ENCODE measurements at places on chromosomes 3 and 15. TPM values are rescaled to one million over a fixed set of nuclear protein-coding genes. Genes with fewer than 3 reads are reported as not detected.
A peak's percentile ranks its signal among the peaks of the same experiment; 100 is the strongest.

- no peak overlapping the region for H3K27ac ChIP-seq
- no peaks in the 10 kb centered on the region for H3K36me3 ChIP-seq
- H3K4me3 ChIP-seq: no peak overlapping the region
- no peaks in the 10 kb centered on the region for H3K4me1 ChIP-seq
- DNase-seq: peak; percentile 69
- H3K27me3 ChIP-seq: no peaks in the 10 kb centered on the region
Measured at GRCh38 chr3:28726840-28727239, 378.2 kb upstream of the AZI2 start.

The ARHGAP11A gene
- 94.2 TPM for total RNA-seq

DNA sequence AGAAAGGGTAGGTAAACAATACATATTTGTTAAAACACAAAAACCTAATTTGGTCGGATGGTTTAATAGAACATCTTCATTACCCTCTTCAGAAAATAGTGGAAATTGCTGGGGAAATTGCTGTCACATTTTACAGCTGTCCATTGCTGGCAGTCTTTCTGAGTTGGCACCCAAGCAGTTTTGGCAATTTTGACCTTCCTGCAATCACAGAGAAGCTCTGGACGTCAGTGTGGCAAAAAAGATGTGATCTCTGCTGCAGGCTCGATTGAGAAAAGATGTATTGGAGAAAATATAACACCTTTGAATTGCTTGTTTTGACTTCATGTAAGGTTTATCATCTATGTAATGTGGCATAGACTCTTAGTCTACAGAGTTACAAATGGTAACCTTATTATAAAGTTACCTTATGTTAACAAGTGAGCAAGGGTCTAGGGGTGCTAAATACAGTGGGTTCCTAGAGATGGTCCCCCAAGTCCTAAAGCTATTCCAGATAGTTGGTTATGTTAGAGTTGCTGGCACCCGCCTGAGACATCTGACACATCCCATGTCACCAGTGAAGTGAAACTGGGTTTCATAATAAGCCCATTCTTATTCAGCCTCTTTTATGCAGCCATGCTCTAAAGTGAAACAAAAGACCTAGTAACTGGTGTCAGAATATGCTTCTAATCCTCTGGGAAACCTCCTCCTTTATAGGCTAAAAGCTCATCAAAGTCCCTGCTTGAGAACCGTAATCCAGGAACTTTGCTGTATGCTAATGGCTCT is 14.0 kb downstream of the UBE2E1 start:
- peaks cover 20% of the 10 kb centered on the region for H3K36me3 ChIP-seq
- no peak for DNase-seq
- no peak overlapping the region for H3K27ac ChIP-seq
- H3K27me3 ChIP-seq: no peaks in the 10 kb centered on the region

The AGBL1 gene
- not detected for total RNA-seq

The ZDHHC23 gene
- 25.2 TPM for total RNA-seq

The KIF15 gene
- 25.8 TPM for total RNA-seq

GRCh38 chr15:57591822-57592367 is at the start of gene MYZAP:
Gene MYZAP, plus strand, starts transcription at chr15:57591904. Its CDS starts 131 bp downstream, at chr15:57592035.
- no peaks in the 10 kb centered on the region for H3K4me1 ChIP-seq
- no peak within 1 kb of the TSS for H3K27ac ChIP-seq
- H3K4me3 ChIP-seq: peak within 1 kb of the TSS; percentile 67
- no peaks in the 10 kb centered on the region for H3K27me3 ChIP-seq
- no peaks in the 10 kb centered on the region for H3K36me3 ChIP-seq

GRCh38 chr3:178078953-178079352 is 457.3 kb upstream of the KCNMB2 start:
- no peak for DNase-seq
- H3K27ac ChIP-seq: no peak overlapping the region
- H3K4me3 ChIP-seq: no peak overlapping the region

DNA sequence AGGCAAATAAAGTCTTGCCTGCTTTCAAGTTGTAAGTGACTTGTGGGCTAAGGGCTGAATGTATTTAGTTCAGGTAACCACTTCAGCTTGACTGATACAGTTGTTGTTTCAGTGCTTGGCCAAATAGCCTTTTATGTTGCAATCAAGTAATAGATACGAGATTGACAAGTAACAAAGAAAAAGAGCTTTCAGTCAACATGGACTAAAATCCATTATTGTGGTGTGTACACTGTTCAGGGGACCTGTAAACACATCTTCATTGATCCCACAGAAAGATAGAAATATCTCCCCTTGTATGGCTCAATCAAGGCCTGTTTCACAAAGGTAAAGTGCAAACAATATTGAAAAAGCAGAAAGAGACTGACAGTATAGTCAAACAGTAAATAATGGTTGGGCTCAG is 224.8 kb upstream of the TMCO5A start:
- no peaks in the 10 kb centered on the region for H3K4me1 ChIP-seq
- no peak for DNase-seq
- no peaks in the 10 kb centered on the region for H3K36me3 ChIP-seq
- H3K4me3 ChIP-seq: no peak overlapping the region
- H3K27me3 ChIP-seq: no peaks in the 10 kb centered on the region

The PCOLCE2 gene
- 6.8 TPM for total RNA-seq

The COL6A5 gene
- total RNA-seq: 0.04 TPM

The NANOGP8 gene
- 91.5 TPM for total RNA-seq

The ITPKA gene
- 0.77 TPM for total RNA-seq

- peaks cover 5% of the 10 kb centered on the region for H3K4me1 ChIP-seq
- no peak for DNase-seq
- no peak overlapping the region for H3K4me3 ChIP-seq
- H3K27me3 ChIP-seq: no peaks in the 10 kb centered on the region
- H3K27ac ChIP-seq: no peak overlapping the region
Measured at GRCh38 chr15:60656885-60657284, 177.9 kb upstream of the ICE2 start.

The SLC6A20 gene
- total RNA-seq: 0.09 TPM

- H3K27me3 ChIP-seq: peaks cover 23% of the 10 kb centered on the region
- peak overlapping the region; percentile 32 for H3K27ac ChIP-seq
- DNase-seq: peak; percentile 92
- H3K36me3 ChIP-seq: no peaks in the 10 kb centered on the region
Measured at GRCh38 chr15:59997070-59997701, 6.9 kb upstream of the FOXB1 start.

- no peak overlapping the region for H3K4me3 ChIP-seq
- H3K27ac ChIP-seq: no peak overlapping the region
- no peaks in the 10 kb centered on the region for H3K36me3 ChIP-seq
- no peaks in the 10 kb centered on the region for H3K27me3 ChIP-seq
Measured at GRCh38 chr3:144544871-144545270, 573.2 kb downstream of the DIPK2A start.

GRCh38 chr3:124780356-124780755 is 50.1 kb downstream of the UMPS start:
- DNase-seq: no peak
- H3K4me1 ChIP-seq: peaks cover 9% of the 10 kb centered on the region
- no peaks in the 10 kb centered on the region for H3K27me3 ChIP-seq
- peaks cover 12% of the 10 kb centered on the region for H3K36me3 ChIP-seq
- no peak overlapping the region for H3K27ac ChIP-seq

GRCh38 chr3:141646760-141647561 is 91.1 kb upstream of the RNF7 start:
- H3K27ac ChIP-seq: no peak overlapping the region
- H3K36me3 ChIP-seq: no peaks in the 10 kb centered on the region
- peak; percentile 73 for DNase-seq
- no peak overlapping the region for H3K4me3 ChIP-seq

The PLS1 gene
- 20.4 TPM for total RNA-seq

The ASTE1 gene
- total RNA-seq: 10.1 TPM

GRCh38 chr15:55372701-55373440 is 35.3 kb downstream of the CCPG1 start:
- no peaks in the 10 kb centered on the region for H3K4me1 ChIP-seq
- H3K27me3 ChIP-seq: no peaks in the 10 kb centered on the region
- no peak overlapping the region for H3K4me3 ChIP-seq

The CKMT1A gene
- 35.5 TPM for total RNA-seq

The TICRR gene
- 26.0 TPM for total RNA-seq

The ACAN gene
- 0.50 TPM for total RNA-seq

The THRB gene
- total RNA-seq: 8.6 TPM

DNA sequence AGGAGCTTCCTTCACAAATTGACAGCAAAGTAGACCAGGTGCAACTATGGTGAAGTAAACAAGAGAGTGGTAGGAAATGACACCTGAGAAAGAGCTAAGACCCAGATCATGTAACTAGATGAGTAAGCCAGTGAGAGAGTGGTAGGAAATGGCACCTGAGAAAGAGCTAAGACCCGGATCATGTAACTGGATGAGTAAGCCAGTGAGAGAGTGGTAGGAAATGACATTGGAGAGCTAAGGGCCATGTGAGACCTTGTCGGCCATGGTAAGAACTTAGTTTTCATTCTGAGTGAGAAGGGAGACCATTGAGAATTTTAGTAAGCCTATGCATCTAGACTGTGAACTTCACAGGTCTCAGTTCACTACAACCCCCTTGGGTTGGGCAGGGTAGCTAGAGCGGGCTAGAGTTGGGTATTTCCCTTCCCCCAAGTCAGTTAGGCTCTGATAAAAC is 5.4 kb upstream of the SENP7 start:
- DNase-seq: no peak
- no peaks in the 10 kb centered on the region for H3K36me3 ChIP-seq
- H3K27ac ChIP-seq: no peak overlapping the region

- H3K27ac ChIP-seq: no peak overlapping the region
- no peak for DNase-seq
- peaks cover 5% of the 10 kb centered on the region for H3K4me1 ChIP-seq
- no peaks in the 10 kb centered on the region for H3K36me3 ChIP-seq
Measured at GRCh38 chr3:37926611-37927010, 64.0 kb upstream of the VILL start.

- no peak overlapping the region for H3K4me3 ChIP-seq
- DNase-seq: no peak
- H3K27ac ChIP-seq: no peak overlapping the region
- peaks cover 3% of the 10 kb centered on the region for H3K4me1 ChIP-seq
- no peaks in the 10 kb centered on the region for H3K27me3 ChIP-seq
Measured at GRCh38 chr3:111653766-111654165, 58.6 kb upstream of the ZBED2 start.

The RBP2 gene
- not detected for total RNA-seq

The SPATA12 gene
- total RNA-seq: 0.22 TPM

DNA sequence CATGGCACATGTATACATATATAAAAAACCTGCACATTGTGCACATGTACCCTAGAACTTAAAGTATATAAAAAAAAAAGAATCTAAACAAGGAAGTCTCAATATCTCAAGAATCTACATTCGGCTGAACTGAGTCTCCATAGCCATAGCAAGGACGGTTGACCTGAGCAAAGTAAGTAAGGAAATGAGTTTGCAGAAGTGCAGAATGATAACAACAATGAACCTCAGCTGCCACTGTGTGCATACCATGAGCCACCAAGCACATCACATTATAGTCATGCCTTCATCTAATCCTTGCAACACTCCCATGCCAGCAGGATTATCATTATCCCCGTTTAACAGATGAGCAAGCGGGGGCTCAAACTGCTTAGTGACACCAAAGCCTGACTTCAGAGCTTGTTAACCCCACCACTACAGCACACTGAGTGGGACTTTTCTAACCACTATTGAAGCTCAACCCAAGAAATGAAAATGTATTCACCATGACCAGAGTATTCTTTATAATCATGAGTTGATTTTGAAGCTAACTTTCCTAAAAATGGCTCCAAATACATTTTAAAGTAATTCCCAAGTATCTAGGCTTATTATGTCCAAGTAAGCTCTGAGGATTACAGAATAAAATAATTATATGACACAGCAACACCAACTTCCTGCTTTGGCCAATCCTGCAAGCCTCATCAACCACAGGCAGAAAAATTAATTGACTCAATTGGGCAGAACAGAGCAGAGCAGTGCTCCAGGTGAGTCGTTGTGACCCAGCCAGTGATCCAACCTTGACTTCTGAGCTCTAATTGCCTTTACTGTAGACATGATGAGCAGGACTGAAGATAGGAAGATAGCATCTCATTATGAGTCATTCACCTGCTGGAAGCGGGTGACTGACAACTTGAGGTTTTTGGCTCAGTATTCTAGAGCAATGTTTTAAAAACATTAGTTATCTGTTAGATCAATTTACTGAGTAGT is 47.3 kb upstream of the IL12A start:
- no peak overlapping the region for H3K27ac ChIP-seq
- DNase-seq: no peak
- H3K4me3 ChIP-seq: no peak overlapping the region
- no peaks in the 10 kb centered on the region for H3K27me3 ChIP-seq
- H3K36me3 ChIP-seq: no peaks in the 10 kb centered on the region

The FBXO40 gene
- 0.15 TPM for total RNA-seq

DNA sequence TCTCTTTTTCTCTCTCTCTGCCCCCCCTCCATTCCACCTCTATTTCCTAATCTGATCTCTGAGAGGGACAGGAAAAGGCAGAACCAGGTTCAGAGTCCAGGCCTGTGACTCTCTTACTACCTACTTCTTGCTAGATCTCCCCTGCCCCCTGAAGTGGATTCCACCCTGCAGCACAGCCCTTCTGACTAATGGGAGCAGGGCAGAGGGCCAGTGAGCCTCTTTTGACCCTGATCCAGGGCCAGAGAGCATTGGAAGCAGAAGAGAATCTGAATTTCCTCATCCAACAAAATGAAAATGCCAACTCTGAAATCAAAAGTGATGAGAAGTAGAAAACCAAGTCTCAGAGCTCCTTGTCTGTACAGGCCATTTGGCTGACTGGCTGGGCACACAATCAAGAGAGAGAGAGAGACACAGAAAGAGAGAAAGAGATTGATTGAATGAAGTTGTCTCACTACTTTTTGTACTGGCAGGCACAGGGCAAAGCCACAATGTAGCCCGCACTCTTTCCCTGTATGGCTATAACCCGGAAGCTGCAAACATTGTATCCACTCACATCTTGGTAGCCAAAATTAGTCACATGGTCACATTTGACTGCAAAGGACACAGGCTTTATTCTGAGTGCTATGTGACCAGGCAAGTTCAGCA is 31.6 kb upstream of the GLCE start:
- peaks cover 4% of the 10 kb centered on the region for H3K4me1 ChIP-seq
- DNase-seq: no peak
- H3K4me3 ChIP-seq: no peak overlapping the region
- no peaks in the 10 kb centered on the region for H3K36me3 ChIP-seq
- no peaks in the 10 kb centered on the region for H3K27me3 ChIP-seq

- no peak for DNase-seq
- H3K27me3 ChIP-seq: no peaks in the 10 kb centered on the region
- H3K36me3 ChIP-seq: no peaks in the 10 kb centered on the region
- no peak overlapping the region for H3K4me3 ChIP-seq
- H3K4me1 ChIP-seq: no peaks in the 10 kb centered on the region
Measured at GRCh38 chr3:168001244-168001643, 94.5 kb downstream of the GOLIM4 start.

The ACSBG1 gene
- 3.2 TPM for total RNA-seq

The CISH gene
- 1.7 TPM for total RNA-seq

The RTP4 gene
- not detected for total RNA-seq

- no peak overlapping the region for H3K27ac ChIP-seq
- DNase-seq: no peak
- no peaks in the 10 kb centered on the region for H3K27me3 ChIP-seq
- H3K4me3 ChIP-seq: no peak overlapping the region
Measured at GRCh38 chr15:70348581-70349344, 251.0 kb upstream of the TLE3 start.

The LRRC31 gene
- not detected for total RNA-seq

GRCh38 chr3:57826245-57826951 is 70.3 kb downstream of the SLMAP start:
- H3K4me1 ChIP-seq: peaks cover 6% of the 10 kb centered on the region
- H3K27ac ChIP-seq: no peak overlapping the region
- H3K36me3 ChIP-seq: peaks cover 3% of the 10 kb centered on the region
- DNase-seq: no peak
- H3K27me3 ChIP-seq: no peaks in the 10 kb centered on the region

- peak; percentile 86 for DNase-seq
- H3K27me3 ChIP-seq: no peaks in the 10 kb centered on the region
- peaks cover 3% of the 10 kb centered on the region for H3K4me1 ChIP-seq
- peak overlapping the region; percentile 9 for H3K4me3 ChIP-seq
Measured at GRCh38 chr3:150384296-150385212, 23.5 kb upstream of the TSC22D2 start.

The TMEM87A gene
- 43.3 TPM for total RNA-seq

All from H9 (cell line).